Stimulated activated CD4-positive, alpha-beta T cell treated with anti-CD3 and anti-CD28 coated beads, Interleukin-2, amount 100 ng/mL, for 24 hours (primary cell): ENCODE measurements at places on chromosomes 1 and 21.

DNA sequence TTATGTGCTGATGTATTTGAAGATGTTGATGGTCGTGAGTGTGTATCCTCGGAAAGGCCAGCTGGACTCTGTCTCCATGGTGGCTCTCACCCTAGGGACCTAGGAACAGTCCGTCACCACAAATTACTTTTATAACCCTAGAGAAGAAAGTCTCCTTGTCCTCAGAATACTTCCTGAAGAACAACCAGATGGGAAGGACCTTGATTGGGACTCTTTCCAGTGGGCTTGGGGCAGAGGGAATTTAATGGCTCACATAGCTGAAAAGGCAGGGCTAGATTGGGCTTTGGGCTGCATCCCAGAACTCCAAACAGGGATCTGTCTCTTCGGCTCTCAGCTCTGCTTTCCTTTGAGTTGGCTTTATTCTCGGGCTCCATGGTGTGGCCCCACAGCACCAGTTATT lies 90.8 kb downstream of the TBX19 start:
- no peak for DNase-seq

DNA sequence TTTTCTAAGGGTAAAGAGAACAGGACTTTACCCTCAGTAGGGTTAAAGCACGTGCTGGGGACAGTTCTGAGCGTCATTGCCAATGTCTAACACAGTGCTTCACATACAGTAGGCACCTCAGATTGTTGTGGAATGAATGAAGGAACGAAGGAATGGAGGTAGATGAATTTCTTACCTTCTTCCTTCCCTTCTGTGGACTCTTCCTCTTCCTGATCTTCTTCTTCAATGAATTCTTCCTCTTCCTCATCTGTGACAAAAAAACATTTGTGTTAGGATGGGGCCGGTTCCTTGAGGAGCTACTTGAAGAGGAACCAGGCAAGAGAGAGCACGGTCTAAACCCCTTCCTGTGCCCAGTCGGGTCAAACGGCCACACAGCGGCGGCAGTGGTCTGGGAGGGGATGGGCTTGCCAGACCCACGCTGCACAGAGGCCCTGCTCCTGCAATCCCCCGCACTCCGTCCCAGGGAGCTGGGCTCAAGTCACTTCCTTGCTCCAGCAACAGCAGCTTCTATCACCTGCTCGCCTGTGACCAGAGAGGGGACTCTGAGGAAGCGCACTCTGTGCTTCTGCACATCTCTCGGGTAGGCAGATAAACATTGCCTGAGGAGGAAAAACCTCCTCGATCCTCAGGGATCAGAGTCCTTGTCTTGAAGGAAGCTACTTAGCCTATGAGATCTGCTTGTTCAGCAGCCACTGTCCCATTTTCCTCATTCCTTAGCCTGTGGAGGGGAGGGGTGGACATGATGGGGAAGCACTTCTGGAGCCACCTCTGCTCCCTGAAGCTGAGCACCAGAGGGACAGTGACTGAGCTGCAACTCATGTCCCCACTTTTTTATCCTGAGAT lies 8.0 kb upstream of the SLC30A2 start:
- no peak for DNase-seq

GRCh38 chr1:197222025-197222685 lies 45.9 kb upstream of the CRB1 start:
- no peak for DNase-seq

- DNase-seq, result no peak
Observed at GRCh38 chr1:23736437-23737134, 6.7 kb upstream of the ELOA start.

GRCh38 chr1:20279509-20279908 lies 11.2 kb upstream of the VWA5B1 start:
- DNase-seq, result no peak

DNA sequence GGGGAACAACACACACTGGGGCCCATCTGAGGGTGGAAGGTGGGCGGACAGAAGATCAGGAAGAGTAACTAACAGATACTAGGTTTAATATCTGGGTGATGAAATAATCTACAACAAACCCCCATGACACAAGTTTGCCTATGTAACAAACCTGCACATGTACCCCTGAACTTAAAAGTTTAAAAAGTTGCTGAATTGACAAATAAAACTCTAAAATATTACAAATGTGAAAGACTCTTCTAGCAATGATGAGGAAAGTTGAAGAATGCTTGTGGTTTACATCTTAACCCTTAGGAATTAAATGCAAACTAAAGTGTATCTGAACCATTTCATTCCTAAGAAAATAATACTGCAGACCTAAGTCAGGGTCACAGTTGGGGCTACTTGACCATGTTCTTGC lies 525.6 kb upstream of the CAMK1G start:
- DNase-seq, result no peak

DNA sequence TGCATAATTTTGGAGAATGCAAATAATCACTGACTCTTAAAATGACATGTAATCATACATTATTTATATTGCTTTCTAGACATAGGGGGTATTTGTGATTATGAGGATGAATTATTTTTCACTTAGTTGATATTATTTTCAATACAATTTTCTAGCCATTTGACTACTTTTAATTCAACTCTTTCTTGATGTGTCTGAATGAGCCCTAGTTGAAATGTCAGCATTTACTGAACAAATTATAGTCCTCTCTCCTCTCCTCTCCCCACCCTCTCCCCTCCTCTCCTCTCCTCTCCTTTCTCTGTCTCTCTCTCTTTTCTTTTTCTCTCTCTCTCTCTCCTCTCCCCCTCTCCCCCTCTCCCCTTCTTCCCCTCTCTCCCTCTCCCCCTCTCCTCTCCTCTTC lies 194.6 kb downstream of the GPR52 start:
- no peak for DNase-seq

GRCh38 chr1:30284226-30284625 lies 439.2 kb downstream of the MATN1 start:
- no peak for DNase-seq

DNA sequence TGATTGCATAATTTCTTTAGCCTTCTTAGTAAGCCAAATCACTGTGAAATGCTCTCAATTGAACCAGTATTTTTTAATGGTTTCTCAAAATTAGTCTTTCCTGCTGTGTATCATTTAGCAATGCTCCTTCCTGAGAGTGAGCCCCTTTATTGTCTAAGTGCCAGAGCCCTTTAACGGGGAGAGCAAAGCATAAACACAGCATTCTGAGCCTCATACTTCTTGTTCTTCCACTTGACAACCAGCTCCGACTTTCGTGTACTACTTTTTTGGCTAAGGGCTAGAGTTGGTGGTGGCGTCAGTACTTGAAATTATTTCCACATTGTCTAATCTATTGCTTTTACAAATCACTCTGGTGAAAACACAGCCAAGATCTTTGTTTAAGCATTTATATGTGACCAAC lies 299.0 kb downstream of the TPR start:
- DNase-seq, result no peak

DNA sequence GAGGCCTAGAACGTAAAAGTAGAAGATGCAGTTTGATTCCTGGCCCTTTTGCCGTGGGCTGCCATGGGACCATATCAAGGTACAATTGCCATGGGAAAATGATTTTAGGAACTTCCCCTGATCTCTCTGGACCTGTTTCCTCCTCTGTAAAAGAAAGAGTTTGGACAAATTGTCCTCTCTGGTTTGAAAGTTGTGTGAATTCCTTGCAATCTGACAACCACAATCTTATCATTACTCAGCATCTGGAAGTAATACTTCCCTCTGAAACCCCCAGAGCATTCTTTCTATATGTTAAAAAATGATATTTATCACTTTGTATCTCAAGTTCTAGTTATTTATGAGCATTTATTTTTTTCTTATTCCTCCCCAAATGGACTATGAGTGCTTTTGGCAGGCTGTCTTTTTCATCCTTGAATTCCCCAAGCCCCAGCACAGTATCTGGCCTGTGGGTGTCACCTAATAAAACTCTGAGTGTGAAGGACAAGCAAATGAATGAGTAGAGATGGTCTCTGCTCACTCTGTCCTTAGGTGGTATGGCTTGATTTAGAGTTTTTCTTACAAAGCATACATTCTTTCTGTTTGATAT lies 181.1 kb downstream of the DYRK1A start:
- no peak for DNase-seq

GRCh38 chr1:101739826-101740330 lies 256.8 kb downstream of the OLFM3 start:
- no peak for DNase-seq

GRCh38 chr1:34736692-34737091 lies 18.2 kb upstream of the GJB5 start:
- no peak for DNase-seq

DNA sequence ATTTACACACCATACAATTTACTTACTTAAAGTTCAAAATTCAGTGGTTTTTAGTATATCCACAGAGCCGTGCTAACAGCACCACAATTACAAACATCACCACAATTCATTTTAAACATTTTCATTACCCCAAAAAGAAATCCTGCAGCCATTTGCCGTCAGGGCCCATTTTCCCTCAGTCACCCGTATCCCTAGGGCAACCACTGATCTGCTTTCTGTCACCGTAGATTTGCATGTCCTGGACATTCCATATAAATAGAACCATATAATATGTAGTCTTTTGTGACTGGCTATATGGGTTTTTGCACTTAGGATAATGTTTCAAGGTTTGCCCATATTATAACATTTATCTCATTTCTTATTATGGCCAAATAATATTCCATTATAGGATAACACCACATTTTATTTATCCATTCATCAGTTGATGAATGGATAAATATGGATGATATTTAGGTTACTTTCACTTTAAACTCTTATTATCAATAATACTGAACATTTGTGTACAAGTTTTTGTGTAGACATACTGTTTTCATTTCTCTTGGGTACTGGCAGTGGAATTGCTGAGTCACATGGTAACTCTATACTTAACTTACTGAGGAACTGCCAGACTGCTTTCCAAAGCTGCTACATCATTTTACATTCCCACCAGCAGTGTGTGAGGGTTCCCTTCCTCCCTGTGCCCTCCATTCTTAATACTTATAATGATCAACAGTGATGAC lies 68.9 kb downstream of the ST3GAL3 start:
- DNase-seq, result no peak

- DNase-seq, result no peak
Observed at GRCh38 chr1:38041936-38042834, 4.4 kb downstream of the POU3F1 start.

- DNase-seq, result no peak
Observed at GRCh38 chr1:84919461-84919970, 26.5 kb upstream of the LPAR3 start.

DNA sequence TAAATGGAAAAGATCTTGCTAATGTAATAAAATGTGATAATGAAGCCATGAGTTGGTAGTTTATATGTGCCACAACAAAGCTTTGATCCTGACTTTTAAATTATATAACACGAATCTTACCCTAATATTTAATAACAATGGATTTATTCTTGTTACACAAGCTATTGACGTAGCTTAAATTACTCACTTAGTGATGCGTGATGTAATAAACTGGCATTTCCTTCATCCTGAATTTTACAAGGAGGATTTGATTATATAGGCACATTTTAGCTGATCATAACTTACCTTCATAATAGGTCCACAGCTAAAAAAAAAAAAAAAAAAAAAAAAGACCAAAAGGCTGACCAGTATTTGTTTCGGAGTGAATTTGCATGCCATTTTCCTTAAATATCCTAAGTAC lies 76.2 kb upstream of the IVNS1ABP start:
- DNase-seq, result no peak

DNA sequence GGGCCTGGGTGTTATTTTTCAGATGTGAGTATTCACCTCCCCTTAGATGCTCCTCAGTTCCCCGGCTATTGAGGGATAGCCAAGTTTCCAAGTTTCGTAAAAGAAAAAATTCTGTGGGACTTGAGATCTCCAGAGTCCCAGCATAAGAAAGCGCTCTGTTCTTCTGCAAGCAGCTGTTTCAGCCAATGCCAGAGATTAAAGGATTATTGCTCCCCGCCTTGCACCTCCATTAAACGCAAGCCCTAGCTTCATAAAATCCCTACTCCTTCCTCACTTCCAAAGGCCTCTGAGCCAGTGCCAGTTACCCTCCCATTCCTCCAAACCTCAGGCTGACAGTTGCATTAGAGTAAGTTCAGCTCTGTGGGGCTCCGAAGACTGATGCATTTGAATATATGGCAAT lies 56.4 kb downstream of the CHIA start:
- no peak for DNase-seq

- DNase-seq, result no peak
Observed at GRCh38 chr1:218823291-218823900, 350.3 kb upstream of the LYPLAL1 start.

DNA sequence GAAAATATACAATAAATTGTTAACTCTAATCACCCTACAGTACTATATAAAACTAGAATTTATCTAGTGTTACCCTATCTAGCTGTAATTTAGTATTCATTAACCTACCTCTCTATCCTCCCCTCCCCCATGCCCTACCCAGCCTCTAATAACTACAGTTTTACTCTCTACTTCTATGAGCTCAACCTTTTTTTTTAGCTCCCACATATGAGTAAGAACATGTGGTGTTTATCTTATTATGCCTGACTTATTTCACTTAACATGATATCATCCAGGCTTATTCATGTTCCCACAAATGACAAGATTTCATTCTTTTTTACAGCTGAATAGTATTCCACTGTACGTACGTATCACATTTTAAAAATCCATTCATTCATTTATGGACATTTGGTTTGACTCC lies 46.0 kb upstream of the WARS2 start:
- DNase-seq, result no peak

- DNase-seq, result no peak
Observed at GRCh38 chr21:41675574-41675973, 91.3 kb downstream of the RIPK4 start.

DNA sequence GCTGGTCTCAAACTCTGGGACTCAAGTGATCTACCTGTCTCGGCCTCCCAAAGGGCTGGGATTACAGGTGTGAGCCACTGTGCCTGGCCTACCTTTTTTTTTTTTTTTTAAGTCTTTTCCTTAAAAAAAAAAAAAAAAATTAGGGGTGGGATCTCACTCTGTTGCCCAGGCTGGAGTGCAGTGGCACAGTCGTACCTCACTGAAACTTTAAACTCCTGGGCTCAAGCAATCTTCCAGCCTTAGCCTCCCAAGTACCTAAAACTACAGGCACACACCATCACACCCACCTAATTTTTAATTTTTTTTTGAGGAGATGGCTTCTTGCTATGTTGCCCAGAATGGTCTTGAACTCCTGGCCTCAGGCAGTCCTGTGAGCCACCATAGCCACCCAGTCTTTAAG lies 38.5 kb downstream of the RNF2 start:
- DNase-seq, result no peak

DNA sequence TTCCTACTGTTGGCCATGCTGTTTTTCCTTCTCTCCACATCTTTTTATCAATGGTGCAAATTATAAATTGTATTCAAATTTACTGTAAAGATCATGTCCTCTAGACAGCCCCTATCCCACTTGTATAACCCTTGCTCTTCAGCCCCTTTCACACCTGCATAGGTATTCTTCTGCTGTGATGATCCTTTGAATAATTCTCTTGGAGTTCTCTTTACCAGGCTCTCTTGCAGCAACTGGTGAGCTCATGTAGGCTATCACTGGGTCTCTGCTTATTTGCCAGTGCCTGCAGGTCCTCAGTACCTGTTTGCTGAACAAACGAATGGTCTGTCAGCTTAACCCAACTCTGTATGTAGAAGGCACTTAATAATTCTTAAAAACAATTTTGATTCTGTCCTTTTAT lies 8.2 kb downstream of the PTPRC start:
- no peak for DNase-seq
